Esophagus squamous epithelium (tissue), 5 donors: ENCODE measurements at places on chromosomes 16 and 17.

DNA sequence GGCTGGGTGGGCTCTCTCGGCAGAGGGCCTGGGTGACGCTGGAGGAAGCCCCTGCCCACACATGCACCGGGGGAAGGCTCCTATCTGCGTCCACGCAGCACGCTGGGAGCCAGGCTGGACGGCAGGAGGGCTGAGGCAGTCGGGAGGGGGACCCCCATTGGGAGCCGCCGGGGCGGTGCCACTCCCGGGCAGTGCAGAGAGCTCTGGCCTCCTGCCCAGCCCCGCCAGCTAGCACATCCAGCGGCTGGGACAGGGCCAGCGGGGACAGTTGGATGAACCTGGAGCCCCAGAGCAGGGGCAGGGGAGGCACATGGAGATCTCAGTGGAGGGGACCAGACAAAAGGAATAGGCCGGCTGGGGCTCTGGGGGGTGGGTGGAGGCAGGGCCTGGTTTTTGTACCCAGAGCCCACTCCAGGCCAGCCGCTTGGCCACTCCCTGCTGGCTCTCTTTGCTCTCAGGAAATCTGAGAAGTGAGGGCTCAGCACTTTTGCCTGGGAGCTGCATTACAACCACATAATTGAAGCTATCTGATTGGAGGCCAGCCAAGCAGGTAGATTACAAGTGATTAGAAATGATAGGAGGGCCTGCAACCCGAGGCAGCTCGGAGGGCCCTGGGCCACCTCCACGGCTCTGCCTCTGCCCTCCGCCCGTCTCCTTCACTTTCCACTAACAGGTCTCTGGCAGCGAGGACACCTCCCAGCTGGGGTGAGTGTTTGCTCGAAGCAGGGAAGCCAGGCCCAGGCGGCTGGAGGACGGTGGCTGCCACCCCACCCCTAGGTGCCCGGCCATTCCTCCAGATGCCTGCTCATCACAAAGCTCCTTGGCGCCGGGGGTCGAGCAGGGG is 40.1 kb downstream of the ENGASE start:
- no peak for DNase-seq

DNA sequence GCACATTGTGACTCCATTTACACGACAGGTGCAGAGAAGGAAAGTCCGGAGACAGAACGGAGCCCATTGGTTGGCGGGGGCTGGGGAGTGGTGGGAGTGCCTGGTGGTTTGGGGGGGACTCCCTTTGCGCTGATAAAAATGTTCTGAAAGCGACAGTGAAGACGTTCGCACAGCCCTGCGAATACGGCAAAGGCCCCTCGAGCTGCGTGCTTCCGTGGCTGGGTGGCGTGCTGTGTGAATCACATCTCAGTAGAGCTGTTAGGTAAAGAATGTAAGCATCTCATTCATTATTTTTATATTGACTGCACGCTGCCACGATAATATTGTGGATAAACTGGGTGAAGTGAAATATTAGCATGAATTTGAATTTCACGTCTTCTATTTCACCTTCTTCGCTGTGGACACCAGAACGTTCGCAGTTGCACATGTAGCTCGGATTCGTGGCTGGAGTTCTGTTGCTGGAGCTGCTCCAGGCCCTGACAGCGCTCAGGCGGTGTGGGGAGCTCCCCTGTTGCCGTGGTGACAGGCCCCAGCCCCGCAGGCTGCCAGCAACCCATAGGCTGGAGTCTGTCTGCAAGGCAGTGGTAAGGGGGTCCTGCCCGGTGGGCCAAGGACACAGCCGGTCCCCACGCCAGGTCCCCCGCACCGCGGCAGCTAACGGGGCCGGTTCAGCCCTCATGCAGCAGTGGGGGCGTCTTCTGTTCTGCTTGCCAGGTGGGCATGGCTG is 44.6 kb downstream of the SOX8 start:
- DNase-seq, result no peak

DNA sequence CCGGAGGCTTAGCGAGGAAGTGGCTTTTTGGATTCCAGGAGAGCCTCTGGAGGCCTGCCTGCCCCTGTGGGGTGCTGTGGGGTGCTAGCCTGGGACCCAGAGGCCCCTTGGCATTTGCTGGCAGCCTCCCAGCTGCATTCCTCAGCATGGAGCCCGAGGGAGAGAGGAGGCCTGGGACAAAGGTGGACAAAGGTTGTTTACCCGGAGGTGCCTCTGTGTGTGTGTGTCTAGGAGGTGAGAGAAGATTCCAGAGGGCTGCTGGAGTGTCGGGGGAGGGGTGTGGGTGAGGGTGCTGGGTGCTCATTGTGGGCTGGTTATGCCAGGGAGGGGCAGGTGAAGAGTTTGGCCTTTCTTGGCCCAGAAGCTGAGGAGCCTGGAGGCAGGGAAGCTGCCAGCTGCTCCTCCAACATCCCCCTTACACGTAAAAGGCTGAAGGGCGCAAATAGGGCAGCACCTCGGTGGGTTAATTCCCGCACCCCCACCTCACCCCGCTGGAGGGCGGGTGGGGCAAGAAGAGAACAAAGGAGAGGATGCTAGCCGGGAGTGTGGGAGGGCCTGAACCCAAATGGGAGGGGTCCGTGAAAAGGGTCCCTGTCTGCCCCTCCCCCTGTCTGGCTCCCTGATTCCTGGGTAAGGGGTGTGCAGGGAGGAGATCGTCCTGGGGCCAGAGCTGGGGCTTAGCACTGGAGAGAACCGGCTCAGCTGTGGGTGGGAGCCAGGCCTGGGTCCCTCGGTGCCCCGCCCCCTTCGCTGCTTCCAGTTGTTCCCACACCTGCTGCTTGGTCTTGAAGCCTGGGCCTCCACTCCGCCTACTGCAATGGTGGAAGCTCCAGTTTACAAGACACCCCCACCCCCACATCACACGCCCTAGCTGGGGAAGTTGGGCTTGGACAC is 9.9 kb downstream of the HEXIM2 start:
- no peak for DNase-seq

DNA sequence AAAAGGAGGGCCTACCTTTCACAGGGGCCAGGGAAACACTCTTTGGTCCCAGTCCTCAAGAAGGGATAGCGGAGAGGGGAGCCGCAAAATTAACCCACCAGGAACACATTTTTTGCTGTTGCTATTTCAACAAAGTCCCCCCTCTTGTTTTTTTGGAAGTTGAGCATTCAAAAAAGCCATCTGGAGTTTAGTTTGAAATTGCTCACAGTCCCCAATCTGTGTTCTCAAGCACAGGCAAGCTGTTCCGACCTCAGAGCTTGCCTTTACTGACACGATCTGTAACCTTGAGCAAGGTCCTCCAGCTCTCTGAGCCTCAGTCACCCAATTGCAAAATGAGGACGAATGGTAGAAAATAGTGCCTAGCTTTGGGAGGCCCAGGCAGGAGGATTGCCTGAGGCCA is 131.1 kb downstream of the ZNF423 start:
- no peak for DNase-seq

GRCh38 chr16:89572485-89573205 is 2.9 kb upstream of the CPNE7 start:
- DNase-seq, result no peak

- DNase-seq, result no peak
These were observed 9.0 kb downstream of the NOG start for GRCh38 chr17:56602292-56603130.

GRCh38 chr16:3266873-3267537 is 10.6 kb upstream of the MEFV start:
- DNase-seq, result no peak

GRCh38 chr16:19696328-19696727 is 21.7 kb downstream of the KNOP1 start:
- peak; percentile 4 for DNase-seq

DNA sequence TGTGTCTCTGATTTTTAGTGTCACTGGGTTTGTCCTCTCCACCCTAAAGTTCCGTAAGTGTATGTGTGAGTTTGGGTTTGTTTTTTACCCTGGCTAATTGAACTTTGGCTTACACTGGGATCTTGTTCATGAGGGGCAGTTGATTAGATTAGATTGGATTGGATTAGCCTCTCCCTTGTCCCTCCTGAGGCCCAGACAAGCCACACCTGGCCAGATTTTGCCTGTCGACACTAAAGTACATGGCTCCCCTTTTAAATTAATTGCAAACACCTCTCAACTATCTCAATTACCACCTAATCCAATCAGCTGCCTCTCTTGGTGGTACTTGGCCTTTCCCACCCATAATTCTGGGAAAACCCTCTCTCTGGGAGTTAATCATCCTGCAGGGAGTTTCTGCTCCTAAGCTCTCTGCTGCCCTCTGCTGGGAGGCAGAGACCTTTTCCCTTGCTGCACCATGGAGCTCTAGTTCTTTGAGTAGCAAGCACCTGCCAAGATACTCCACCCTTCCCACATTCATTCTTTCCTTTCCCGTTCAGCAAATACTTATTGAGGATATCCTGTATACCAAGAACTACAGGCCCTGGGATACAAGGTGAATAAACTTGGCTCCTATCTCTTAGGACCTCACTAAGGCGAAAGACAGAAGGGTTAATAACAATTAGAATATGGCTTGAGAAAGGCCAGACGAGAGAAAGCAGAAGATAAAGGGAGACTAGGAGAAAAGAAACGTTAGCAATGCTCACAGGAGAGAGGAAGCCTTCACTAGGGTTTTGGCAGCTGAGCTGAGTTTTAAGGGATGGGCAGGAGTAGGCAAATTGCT is 60.0 kb upstream of the MPHOSPH6 start:
- DNase-seq, result no peak

DNA sequence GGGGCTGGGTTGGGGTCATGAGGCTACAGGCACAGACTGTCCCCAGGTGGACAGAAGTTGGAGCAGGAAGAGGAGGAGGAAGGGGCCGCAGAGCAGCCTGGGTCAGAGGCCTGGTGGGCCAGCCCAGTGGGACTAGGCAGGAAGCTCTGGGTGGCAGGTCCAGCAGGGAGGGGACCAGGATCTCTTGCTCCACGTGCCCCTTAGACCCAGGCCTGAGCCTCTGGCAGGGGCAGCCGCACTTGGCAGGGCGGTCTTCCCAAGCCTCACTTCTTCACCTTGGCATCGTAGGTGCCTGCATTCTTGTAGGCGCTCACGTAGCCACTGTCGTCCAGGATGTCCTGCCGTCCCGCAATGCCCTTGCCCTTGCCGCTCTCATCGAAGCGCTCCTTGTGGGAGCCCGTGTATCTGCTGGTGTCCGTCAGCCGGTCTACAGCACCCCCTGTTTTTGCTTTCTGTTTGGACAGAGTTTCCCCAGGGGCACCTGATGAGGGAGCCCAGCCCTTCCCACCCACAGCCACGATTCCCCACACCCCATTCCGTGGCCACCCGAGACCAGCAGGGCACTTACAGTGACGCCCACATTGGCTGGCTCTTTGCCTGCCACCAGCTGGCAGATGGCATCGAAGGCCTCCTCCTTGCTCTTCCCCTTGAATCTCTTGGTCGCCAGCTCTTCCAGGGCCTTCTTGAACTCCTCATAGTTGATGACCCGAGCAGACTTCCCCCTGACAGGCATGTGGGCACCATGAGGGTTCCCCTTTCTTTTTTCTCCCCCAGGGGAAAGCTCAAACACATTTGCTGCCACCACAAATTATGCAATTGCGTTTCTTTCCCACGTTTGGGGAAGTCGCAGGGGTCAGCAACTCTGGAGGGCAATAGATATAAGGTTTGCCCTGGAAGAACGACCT is 3.1 kb downstream of the TPPP3 start:
- DNase-seq, result no peak

GRCh38 chr17:75004371-75004770 is 8.1 kb upstream of the MRPL58 start:
- DNase-seq, result no peak

GRCh38 chr16:50166511-50167500 is 13.7 kb downstream of the TENT4B start:
- no peak for DNase-seq

- no peak for DNase-seq
These were observed 5.2 kb downstream of the P4HB start for GRCh38 chr17:81854974-81855774.

DNA sequence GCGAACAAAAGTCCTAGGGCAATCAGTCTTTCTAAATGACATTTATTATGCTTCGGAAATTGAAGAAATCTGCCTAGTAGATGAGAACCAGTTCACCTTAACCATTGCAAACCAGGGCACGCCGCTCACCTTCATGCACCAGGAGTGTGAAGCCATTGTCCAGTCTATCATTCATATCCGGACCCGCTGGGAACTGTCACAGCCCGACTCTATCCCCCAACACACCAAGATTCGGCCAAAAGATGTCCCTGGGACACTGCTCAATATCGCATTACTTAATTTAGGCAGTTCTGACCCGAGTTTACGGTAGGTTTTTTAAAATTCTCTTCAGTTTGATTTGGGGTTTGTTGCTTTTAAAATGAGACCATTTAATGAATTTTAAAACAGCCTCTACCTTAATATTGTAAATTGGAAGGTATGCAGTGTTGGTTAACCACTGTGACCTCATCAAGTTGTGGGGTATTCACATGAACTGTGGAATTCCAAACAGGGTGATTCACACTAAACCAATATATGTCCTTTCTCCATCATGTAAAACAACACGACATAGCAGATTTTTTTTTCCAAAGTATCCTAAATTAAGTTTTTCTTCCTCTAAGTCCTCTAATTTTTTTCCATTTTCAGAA is 6.2 kb upstream of the EVI2A start:
- DNase-seq, result no peak

DNA sequence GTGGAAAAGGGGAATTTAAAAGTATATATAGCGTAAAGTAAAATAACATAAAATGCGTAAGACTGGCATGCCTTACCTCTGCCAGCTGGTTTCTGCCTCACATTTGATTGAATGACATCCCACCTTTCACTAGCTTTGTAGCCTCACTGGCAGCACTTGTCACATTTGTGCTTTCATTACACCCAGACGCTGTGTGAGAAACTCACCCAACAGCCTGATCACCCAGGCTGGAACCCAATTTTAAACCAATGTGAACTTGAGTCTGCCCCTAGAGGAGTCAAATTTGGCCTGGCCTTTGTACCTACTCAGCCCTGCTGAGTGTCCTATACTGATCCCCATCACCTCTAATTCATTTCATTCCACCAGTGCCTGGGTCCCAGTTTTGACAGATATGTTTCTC is 4.8 kb upstream of the THUMPD1 start:
- no peak for DNase-seq

DNA sequence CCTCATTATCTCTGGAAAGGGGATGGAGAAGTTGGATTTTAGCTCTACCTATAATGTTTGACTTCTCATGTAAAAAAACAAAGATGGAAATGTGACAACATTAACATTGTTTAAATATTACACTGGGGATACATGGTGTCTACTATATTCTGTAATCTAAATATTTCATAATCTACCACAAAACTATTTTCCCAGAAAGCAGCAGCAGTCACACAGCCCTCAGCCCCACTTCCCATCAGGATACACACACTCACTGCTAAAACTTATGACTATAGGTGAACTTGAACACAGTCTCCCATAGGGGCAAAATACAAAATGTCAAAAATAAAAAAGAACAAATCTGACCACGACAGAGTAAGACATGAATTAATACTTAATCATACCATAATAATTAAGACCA is 95.7 kb downstream of the KANSL1 start:
- DNase-seq, result no peak

DNA sequence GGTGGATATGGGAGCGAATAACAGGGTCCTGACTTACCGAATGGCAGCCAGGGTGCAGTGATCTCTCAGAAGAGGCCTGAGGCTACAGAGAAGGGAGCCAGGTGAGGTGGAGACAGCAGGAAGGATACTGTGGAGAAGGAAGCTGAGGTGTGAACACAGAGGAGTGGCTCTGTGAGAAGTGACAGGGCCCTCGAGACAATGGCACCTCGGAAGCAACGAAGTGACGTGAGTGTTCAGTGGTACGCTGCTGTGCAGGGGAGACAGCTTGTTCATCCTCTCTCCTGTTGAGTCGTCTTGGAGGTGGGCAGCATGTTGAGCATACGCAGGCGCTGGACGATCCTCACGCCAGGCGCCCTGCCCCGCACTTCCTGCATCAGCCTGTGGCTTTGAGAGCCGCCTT is 390.3 kb downstream of the CPPED1 start:
- DNase-seq, result no peak
